Common myeloid progenitor, CD34-positive (primary cell): ENCODE measurements at places on chromosomes 6 and 20.

DNA sequence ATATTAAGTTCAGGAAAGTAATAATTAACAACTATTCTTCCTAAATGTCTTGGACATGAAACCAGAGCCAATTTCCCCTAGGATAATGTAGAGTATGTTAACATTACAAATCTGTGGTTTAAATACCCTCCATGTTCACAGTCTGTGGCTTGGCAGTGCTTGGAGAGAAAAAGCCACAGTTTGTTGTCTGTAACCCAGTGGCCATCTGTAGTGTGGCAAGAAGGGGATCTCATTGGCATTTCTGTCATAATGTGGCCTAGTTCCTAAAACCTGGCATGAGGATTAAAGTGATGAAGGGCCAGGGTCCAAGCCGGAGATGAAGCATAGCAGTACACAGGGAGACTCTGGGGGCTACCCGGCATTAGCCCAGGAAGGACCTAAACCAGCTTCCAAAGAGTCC lies 31.2 kb downstream of the SYNE1 start:
- no peak for DNase-seq

- peak; percentile 49 for DNase-seq
Observed at GRCh38 chr6:108914235-108915022, 66.2 kb downstream of the ARMC2 start.

DNA sequence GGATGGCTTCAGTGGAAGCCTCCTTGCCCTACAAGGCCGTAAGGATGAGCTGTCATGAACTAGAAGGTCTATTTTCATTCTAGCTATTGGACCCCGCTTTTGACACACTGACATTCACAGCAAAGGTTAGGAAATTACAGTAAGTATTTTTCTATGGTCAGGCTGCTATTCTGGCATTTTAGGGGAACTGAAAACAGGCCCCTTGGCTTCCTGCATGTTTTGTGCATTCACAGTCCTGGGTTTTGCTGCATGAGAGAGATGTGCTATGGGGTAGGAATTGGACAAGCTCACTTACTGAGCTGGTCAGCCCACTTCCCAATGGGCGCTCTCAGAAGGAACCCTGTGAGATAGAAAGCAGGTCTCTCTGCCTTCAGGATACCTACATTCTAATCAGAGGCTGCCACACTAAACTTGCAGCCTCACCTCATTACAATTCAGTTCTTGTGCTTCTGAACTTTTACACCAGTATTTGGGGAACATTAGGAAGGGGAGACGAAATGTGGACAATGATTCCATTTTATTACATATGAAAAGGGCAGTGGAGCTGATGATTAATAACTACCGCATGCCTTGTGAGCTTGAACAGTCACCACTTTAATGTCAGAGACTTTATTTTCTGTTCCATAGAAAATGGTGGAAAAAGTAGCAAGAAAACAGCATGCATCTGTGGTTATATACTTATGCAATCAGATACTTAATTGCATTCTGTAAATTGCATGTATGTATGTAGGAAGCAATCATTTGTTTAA lies 86.6 kb upstream of the TAB2 start:
- DNase-seq = no peak

GRCh38 chr20:25282796-25283195 lies 34.9 kb downstream of the PYGB start:
- no peak for DNase-seq

DNA sequence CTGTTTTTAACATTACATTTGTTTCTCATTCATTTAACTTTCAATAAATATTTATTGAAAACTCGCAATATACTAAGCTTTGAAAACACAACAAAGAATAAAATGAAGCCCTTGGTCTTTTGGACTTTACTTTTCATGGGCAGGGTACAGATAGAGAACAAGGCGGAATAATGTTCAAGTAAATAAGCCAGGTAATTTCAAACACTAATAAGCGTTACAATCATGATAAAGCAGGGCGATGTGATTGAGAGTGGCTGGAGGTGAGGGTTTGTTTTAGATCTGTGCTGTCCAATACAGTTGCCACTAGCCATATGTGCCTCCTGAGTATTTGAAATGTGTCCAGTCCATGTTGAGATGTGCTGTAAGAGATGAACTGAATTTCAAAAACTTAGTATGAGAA lies 307.1 kb downstream of the ALDH8A1 start:
- no peak for DNase-seq

- no peak for DNase-seq
Observed at GRCh38 chr6:23145781-23146180, 576.4 kb downstream of the HDGFL1 start.

DNA sequence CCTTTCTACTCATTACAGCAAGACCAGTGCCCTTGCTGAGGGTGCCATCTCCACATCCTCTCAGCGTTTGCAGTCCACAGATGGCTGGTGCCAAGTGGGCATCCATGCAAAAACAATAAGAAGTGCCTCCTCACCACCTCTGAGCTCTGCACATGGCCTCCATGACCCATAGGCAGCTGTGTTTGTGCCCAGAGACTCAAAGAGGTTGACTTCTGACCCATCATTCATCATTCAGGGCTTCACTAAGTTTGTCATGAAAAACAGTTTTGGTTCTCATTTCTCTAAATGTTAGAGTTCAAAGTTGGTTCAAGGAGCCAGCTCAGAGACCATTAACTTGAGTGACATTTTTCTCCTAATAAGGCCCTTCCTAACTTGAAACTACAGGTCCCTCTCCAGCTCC lies 512.6 kb upstream of the MAP3K7 start:
- no peak for DNase-seq

GRCh38 chr20:47672886-47673670 lies 112.2 kb downstream of the SULF2 start:
- DNase-seq = no peak

DNA sequence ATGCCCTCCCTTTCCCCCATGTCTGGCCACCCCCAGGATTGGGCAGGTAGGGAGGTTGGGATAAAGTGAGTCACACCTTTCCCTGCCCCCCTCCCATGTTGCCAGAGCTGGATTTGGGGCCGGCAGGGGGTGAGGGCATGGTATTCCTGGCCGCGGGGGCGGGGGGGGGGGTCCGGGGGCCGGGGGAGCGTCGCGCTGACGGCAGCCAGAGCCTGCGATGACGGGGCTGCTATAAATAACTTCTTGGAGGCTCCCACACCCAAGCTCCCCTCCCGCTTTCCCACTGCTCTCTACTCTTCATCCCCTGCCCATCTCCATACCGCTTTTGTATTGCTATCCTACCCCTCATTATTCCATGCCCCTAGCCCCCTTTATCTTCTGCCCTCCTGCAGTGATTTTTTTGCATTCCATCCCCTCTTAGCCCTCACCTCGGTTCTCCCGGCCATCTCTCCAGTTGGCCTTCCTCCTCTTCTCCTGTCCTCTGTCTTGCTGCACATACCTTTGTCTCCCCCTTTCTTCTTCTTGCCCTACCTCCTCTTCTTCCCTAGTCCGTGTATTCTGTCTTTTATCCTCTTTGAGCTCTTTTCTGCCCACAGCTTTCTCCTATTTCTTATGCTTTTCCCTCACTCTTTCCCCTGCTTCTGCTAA lies 13.8 kb downstream of the SYNGAP1 start:
- no peak for DNase-seq

DNA sequence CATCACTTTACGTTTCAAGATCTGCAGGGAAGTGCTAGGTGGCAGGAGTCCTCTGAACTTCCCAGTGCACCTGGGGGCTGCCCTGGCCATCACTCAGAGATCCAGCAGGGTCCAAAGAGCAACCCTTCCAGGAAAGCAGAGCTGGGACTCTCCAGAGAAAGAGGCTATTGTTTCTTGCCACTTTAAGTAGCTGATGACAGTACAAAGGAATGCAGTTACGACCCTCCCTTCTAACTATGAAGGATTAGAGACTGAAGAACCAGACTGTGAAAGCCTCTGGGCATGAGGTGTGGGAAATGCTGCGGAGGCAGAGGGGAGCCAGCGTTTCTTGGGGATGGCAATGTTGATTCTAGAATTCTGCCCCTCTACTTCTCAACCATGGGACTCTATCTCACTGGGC lies 189.1 kb upstream of the SUPT3H start:
- DNase-seq = no peak

DNA sequence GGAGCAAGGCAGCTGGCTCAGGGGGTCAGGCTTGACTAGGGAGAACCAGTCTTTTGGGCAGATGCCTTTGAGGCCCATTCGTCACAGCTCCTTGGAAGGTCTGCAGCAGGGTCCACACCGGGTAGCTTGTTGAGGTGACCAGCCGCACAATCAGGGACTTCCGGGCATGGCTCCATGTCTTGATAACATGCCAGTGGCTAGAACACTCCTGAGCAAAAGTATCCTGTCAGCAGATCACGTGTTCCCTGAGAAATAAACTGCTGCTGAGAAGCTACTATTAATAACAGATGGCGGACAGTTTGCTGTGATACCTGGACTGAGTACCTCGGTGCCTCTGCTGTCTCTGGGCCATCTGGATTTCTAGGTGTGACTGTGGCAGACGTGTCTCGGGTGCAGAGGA lies 235.9 kb downstream of the PRKN start:
- no peak for DNase-seq

GRCh38 chr20:41038878-41039404 lies 10.3 kb downstream of the TOP1 start:
- DNase-seq = no peak

DNA sequence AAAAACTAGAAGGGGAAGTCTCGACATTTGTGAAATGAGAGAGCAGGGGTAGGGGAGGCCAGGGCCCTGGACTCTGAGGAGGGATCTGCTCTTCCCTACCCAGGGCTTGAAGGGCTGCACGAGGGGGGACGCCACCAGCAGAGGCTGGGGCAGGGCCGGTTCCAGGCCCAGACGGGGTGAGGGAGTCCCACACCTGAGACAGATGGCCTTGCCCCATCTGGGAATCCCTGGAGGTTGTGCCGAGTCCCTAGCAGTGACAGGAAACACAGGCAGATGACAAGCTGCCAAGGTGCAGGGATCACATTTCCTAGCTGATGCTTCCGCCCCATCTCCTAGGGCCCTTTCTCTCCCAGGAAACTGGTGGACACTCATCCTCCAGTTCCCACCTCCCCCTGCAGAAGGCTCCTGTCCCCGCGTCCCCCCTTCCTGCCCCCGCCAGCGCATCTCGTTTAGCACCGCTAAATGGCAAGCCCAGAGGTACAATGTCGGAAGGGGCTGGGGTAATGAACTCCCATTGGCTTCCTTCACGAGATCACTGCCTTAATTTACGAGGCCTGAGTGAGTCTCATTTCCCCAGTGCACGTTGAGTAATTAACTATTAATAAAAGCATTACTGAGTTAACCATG lies 35.2 kb upstream of the CDH22 start:
- no peak for DNase-seq

GRCh38 chr20:1491860-1492642 lies 831 bp upstream of the SIRPB2 start:
- DNase-seq = no peak

- no peak for DNase-seq
Observed at GRCh38 chr20:2507464-2507863, 1.3 kb downstream of the ZNF343 start.

GRCh38 chr6:155259204-155259603 lies 4.6 kb upstream of the CLDN20 start:
- no peak for DNase-seq

GRCh38 chr6:163786995-163787671 lies 372.6 kb downstream of the QKI start:
- no peak for DNase-seq

DNA sequence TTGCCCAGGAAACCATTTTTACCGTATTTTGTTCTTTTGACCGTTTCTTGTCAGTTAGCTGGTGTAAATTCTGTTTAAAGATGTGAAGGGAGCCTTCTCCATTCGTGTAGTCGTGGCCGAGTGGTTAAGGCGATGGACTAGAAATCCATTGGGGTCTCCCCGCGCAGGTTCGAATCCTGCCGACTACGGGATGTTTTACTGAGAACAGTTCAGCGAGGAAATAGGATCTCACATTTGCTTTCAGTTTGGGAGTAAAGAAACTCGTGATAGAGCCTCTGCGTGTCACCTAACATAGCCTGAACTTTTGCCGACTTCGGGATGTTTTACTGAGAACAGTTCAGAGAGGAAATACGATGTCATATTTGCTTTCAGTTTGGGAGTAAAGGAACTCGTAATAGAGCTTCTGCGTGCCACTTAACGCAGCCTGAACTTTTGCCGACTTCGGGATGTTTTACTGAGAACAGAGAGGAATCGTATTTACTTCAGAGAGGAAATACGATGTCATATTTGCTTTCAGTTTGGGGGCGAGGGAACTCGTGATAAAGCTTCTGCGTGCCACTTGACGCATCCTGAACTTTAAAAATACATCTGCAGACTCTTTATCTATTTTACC lies 5.9 kb upstream of the ZNF184 start:
- DNase-seq = peak; percentile 91

DNA sequence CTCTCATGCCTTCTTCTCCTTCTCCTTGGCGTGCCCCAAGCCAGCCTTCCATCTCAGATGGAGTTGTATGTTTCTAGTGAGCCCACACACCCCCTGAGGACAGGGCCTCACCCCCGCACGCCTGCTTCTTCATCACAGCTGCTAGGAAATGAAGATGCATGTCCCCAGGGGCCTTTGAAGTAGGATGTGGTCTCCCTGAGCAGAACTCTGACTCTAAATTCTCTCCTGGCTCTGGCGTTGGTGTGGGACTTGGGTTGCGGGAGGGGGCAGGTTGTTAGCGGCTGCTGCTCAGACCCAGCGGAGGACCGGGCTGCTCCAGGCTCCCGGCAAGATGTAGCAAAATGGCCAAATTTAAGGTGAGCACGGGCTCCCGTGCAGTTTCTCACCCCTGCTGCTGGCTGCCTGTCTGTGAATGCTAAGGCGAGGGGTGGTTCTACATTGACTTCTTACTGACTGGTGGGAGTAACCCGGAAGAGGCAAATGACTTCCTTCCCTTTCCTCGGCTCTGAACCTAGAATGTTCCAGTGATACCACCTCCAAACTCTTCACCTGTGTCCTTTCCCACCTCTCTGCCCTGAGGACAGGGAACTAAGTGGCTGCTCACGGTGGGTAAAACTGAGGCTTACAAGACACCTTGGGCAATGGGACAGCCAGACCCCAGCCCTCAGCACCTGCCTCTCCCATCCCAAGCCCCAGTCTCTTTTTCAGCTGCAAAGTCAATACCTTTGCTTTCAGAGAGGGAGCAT lies 8.8 kb downstream of the SYNJ2 start:
- DNase-seq = peak; percentile 62

- DNase-seq = no peak
Observed at GRCh38 chr6:99424022-99424421, 1.1 kb downstream of the PNISR start.

GRCh38 chr6:106112433-106112832 lies 26.3 kb downstream of the PRDM1 start:
- DNase-seq = peak; percentile 39

- peak; percentile 37 for DNase-seq
Observed at GRCh38 chr6:3231247-3232016, 4.0 kb upstream of the TUBB2B start.

DNA sequence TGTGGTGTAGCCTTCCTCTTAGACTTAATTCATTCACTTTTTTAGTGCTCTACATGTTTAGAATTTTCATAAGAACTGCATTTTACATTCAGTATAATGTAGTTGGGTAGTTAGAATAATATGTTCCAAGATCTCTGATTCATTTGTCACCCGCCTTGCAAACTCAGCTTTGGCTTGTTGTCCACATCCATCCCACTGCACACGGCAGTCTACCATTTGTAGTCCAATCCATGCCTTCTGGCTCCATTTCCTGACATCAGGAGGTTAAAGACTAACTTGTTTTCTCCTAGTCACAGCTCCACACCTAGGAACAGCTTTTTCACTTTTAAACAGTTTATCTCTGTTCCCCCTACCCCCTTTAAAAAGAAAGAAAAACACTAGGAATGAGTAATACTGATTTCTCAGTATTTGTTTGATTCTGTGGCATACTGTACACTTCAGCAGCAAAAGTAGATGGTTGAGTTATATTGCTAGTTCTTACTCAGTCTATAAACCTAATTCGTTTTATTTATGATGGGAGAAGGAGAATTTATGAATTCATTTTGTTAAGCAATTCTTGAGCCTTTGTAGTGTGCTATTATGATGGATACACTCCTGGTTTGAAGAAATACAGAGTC lies 180.9 kb downstream of the ARID1B start:
- DNase-seq = no peak
